Fibroblast of skin of left biceps (primary cell): ENCODE measurements at places on chromosomes 1 and 21.

DNA sequence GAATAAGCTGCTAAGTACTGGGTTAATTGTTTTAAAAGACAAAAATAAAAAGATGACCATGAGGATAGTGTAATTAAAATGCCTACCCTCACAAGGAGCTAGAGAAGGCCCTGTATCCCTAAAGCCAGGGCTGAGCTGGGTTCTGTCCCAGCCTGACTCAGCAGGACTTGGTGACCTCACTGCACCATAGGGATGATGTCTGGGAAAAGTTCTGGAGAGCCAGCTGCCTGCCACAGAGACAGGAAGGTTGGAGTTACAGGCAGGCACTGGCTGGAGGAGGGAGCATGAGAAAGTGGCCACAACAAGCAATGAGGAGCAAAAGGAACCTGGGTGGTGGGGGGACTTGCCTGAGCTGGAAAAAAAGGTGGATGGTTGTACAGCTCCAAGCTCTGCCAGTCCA, 5.7 kb upstream of the TNR start:
- DNase-seq, result no peak

DNA sequence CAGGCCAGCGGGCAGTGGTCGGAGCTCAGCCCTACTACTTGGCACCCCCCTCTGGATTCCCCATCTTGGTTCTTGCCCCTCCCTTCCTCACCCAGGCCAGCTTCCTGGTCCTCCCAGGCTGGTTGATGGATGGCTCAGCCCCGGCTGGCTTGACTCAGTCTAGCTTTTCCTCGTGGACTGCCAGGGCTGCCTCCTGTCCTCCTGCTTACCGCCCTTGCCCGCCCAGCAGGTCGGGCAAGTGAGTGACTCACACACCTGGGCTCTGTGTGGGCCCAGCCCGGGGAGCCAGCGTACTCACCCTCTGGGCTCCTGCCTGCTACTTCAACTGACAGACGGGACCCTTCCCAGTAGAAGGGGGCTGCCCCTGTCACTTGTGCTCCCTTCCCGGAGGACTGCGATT, 19.5 kb upstream of the ARHGEF10L start:
- DNase-seq, result no peak

DNA sequence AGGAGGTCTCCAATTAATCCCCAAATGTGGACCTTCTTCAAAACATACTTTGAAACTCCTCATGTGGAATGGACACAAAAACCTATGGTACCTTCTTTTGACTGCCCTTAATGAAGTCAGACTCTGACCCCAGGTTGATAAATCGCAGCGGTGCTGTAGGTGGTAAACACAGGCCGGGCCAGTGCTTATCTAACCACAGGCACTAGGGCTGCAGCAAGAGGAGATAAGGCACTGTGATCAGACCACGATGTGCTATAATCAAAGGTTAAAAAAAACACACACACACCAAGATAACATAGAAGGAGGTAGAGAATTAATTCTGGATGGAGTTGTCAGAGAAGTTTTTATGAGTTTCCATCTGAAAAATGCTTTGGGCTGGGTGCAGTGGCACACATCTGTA, 52.3 kb upstream of the SIPA1L2 start:
- DNase-seq, result no peak

GRCh38 chr1:87333692-87334347, 5.1 kb downstream of the LMO4 start:
- DNase-seq, result no peak

GRCh38 chr1:70376196-70376595, 21.7 kb upstream of the ANKRD13C start:
- no peak for DNase-seq
